Pulmonary artery endothelial cell (primary cell): ENCODE measurements at places on chromosomes 16 and 17. TPM values are rescaled to one million over a fixed set of nuclear protein-coding genes. Genes with fewer than 3 reads are reported as not detected.

DNA sequence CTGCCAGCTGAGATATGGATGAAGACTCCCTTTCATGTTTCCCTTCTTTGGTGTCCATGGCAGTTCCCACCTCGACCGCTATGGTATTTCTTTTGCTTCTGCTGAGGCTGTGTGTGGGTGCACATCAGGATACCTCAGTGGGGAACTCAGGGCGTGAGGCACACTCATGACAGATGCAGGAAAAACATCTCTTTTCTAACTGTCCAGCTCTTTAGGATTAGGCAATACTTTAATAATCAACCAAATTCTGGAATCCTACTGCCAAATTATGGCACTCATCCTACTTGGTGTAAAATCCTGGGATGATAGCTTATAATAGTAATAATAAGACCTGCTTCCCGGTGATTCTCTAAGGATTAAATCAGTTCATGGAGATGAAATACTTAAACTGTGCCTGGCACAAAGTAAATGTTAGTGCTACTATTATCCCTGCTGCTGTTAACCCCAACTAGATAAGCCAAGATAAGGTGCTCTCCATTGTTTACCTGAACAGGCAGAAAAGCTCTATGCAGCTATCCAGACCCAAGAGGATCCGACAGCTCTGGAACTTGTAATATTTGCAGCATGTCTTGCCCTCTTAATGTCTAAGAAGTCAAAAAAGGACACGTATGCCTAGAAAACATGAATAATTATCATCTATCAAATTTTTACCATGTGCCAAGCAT is 543.3 kb downstream of the WWOX start:
- no peak for DNase-seq

Gene TEKT1
- not detected in 2 replicates for total RNA-seq

Gene TNFRSF13B
- not detected in 2 replicates for total RNA-seq

DNA sequence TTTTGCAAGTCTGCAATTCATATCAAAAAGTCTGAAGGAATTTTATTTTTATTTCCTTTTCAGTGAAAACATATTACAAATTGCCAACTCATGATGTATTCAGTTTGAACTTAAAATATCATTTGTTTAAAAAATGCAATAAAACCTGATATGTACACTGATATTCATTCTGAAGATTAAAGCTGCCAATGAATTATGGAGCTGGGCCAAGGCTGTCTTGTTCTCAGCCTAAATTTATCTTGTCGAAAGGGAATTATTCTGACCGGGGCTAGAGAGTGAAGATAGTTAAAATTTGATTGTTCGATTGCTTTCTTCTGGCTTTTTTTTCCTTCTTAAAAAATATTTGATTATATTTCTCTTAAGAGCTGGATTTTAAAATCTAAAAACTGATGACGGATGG is 54.0 kb upstream of the RBFOX1 start:
- no peak for DNase-seq

GRCh38 chr17:51189628-51190027 is 23.4 kb downstream of the NME2 start:
- no peak for DNase-seq

DNA sequence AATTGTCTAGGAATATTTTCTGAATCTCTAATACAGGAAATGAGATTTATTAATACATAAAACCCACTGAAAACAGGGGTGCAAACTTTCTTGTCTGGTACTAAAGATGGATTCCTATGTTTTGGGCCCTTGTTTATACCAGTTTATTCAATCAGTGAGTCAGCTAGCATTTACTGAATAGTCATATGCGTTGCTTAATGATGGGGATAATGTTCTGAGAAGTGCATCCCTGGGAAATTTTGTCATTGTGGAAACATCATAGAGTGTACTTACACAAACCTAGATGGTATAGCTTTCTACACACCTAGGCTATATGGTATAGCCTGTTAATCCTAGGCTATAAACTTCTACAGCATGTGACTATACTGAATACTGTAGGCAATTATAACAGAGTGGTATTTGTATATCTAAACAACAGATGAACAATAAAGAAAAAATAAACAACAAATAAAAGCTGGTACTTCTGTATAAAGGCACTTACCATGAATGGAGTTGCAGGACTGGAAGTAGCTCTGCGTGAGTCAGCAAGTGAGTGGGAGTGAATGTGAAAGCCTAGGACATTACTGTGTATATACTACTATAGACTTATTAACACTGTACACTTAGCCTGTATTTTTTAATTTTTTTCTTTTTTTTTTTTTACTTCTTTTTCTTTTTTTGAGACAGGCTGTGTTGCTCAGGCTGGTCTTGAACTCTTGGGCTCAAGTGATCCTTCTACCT is 63.7 kb downstream of the SIAH1 start:
- DNase-seq: no peak

DNA sequence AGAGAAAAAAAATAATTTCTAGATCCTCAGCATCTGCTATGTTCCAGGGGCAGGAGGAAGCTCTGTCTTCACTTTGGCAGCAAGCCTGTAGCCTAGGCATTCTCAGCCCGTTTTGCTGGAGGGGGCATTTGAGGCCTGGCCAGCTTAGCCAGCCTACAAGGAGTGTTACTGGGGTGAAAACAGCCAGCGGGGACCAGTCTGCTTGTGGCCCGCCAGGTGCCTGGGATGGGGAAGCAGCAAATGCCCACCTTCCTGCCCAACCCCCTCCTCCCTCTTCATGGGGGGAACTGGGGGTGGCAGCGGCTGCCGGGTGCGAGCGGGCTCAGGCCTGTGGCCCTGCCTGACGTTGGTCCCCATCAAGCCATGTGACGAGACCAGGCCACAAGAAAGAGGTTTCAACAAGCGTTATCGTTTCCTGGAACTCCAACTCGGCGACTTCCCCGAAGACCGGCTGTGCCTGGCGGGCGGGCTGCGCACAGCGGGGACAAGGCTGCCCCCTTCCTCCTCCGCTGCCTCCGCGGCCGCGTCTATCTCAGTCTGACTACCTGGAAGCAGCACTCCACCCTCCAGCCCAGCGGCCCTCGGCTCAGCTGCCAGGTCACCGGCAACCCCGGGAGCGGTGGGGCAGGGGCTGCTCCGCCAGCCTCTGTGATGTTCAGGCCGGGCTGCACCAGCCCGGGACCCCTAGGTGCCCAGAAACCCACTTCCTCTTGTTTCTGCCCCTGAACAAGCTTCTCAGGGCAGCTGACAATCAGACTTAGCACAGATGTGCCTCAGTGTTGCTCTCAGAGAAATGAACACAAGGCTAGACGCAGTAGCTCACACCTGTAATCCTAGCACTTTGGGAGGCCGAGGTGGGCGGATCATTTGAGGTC is 22.9 kb downstream of the SOCS1 start:
- no peak for DNase-seq

- no peak for DNase-seq
Observed at GRCh38 chr17:29002811-29003210, 3.0 kb downstream of the SEZ6 start.

- no peak for DNase-seq
Observed at GRCh38 chr16:35706901-35707300, 2247.5 kb downstream of the TP53TG3F start.

Gene CACNA1H
- total RNA-seq: 0.07 TPM in 1 of 2 replicates, not detected in the other

DNA sequence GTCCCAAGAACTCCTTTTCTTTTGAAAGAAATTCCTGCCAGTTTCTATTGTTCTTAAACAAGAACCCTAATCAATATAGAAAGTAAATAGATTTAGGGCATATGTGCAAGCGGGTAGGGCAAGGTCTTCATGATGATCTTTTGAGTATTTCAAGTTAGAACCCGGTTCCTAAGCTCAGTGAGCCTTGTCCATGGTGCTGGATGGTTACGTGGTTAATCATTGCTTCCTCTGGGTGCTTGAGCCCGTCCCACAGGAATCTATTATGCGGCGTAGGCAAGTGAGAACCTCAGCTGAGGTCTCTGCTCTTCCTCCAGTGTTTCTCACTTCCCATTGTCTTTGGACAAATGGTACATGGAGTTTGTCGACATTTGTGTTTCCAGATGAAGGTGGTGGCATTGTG is 580.8 kb upstream of the EEF2KMT start:
- DNase-seq: no peak

GRCh38 chr16:3577302-3577752 is at the start of gene NLRC3:
TSS of gene NLRC3 (minus strand) at chr16:3577403. CDS start at chr16:3565036, 12,367 bp downstream.
- no peak for DNase-seq

Gene IKZF3
- not detected in 2 replicates for total RNA-seq

- no peak for DNase-seq
Observed at GRCh38 chr16:23317266-23317661, 15.2 kb downstream of the SCNN1B start.

DNA sequence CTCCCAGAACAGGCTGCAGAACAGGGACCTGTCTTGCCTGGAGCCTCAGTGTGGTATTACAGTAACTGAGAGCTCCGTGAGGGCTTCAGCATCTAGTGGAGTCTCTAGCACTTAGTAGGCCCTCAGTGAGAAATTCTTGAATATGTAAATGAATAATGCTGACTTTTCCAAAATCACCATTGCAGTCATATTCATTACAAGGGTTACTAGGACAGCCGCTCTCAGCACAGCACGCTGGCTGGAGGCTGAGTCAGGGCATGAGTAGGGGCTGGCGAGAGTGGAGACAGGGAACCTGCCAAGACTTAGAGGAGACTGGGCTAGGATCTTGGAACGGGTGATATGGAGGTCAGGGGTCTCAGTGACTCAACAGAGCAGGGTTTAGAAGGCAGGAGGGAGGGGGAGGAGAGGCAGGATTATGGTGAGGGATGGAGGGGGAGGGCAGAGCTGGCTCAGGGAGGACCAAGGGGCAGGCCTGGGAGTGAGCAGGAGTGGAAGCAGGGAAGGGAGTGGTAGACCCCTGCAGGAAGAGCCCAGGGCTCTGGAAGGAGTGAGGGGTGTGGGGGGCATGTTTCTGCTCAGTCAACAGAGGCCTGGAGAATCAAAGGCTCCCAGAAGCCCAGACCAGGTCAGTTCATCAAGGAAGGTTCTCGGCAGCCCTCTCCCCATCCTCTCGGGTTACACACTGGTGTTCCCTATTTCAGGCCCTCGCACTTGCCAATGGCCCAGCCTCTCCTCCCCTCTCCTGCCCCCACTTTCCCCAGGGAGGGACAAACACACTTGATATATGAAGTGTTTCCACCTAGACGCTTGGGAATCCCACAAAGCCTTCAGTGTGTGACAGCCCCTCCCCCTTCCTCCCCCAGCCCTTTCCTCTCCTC is 42.3 kb downstream of the FZD2 start:
- DNase-seq: peak; percentile 72

- no peak for DNase-seq
Observed at GRCh38 chr17:73650140-73650539, 5.9 kb upstream of the SDK2 start.

GRCh38 chr16:55222486-55222885 is 101.5 kb upstream of the IRX6 start:
- no peak for DNase-seq

DNA sequence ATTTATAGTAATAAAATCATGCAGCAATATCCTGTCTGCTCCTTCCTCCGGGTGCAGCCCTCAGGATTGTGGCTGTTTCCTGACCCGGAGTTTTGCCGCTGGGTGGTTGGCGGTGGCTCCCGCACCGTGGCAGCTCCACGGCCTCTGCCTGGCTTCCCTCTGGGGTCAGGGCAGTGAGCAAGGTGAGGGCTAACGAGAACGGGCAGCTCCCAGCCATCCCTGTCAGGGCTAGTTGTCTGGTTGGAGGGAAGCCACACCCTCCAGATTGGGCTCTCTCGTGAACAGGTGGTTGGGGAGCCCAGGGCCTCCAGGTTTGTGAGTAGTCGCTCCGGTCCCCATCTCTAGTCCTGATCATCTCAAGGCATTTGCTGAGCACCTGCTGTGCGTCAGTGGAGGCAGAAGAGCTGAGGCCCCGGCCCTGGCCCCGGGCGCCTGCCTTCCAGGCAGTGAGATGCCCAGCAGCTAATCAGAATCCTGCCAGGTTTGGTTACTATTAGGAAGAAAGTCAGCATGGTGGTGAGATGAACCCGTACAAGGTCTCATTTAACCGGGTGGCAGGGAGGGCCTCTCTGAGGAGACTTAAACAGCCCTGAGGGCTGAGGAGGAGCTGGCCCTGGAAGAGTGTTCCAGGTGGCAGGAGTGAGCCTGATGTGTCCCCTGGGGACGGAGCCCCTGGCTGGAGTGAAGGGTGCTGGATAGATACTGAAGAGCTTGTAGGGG is 2.3 kb upstream of the NUDT16L1 start:
- DNase-seq: no peak

DNA sequence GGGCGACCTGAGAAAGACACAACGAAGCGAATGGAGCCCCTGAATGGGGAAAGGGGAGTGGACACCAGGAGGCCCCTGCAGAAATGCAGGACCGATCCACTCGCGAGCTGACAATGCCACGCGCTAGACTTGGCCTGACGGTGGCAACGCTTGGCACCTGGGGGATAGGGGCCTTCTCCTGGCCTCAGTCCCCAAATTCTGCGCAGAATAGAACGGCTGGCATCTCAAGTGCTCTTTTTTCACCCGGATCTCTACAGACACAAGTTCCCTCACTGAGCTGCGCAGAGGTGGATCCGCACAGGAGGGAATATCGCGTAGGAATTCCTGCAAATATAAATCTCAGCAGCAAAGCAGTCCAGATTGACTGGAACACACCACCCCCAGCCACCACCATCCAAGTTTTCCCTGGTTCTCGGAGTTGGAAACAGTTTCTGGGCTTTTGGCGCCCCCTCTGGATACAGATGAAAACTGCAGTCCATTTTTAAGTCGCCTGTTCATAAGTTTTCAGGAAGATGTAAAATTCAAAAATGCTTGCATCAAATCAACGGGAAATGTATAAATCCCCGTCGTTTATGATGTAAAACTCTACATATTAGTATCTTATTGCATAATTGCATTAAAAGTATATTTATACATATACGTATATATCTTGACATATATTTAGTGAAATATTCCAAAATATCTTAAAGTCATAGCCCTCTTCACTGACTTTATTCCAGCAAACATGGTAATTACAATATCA is 2.3 kb upstream of the SOX9 start:
- DNase-seq: peak; percentile 2

Gene TNFRSF17
- total RNA-seq: not detected in 2 replicates

- DNase-seq: no peak
Observed at GRCh38 chr17:33949100-33949499, 306.0 kb upstream of the CCL2 start.

DNA sequence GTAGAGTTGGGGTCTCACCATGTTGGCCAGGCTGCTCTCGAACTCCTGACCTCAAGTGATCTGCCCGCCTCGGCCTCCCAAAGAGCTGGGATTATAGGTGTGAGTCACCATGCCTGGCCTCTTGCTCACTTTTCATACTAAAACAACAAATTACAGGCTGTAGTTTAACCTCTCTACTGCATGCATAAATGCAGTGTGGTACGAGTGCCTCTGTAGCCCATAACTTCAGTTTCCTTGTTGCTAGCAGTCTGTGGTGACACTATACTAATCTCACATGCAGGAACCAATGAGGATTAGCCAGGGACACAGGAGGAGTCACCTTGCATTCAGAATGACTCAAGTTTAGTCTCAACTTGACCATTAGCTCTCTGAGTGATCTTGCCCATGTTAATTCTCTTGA is 20.1 kb downstream of the HMOX2 start:
- DNase-seq: no peak

DNA sequence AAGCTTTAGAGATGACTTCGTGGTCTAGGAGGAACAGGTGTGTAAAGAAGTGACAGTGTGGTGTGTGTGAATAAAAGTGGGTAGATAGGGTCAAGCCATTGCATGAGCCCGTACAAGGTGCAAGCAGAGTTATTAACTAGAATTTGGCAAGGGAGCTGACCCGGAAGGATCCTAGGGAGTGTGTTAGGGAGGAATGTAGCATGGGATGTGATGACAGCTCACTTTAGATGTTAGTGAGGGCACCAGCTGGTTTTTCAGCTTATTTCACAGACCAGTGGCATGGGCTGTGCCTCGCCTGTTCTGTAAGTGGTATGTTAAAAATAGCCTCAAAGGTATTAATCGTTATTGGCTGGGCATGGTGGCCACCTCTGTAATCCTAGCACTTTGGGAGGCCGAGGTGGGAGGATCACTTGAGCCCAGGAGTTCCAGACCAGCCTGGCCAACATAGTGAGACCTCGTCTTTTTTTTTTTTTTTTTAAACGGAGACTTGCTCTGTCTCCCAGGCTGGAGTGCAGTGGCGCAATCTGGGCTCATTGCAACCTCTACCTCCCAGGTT is 8.3 kb downstream of the ANKRD40CL start:
- DNase-seq: no peak
